ENCODE measurements at places on chromosomes 5 and 9. TPM values are rescaled to one million over a fixed set of nuclear protein-coding genes. Genes with fewer than 3 reads are reported as not detected.

The NIM1K gene
- total RNA-seq: 0.96 TPM

The FBN2 gene
- total RNA-seq: 95.8 TPM

The HAND1 gene
- total RNA-seq: not detected

The SV2C gene
- not detected for total RNA-seq

The ADAMTS13 gene
- total RNA-seq: 4.0 TPM

The FAM151B gene
- total RNA-seq: 1.2 TPM

The FAM153A gene
- not detected for total RNA-seq

The DRD1 gene
- not detected for total RNA-seq

The OCLN gene
- 0.88 TPM for total RNA-seq

The DOCK2 gene
- 1.6 TPM for total RNA-seq

The TMEM215 gene
- not detected for total RNA-seq

The CDH18 gene
- 1.3 TPM for total RNA-seq

Data from epithelial cell of alveolus of lung (primary cell).